A549 treated with GW870086 at 1 μM for 4 hours (cell line): ENCODE measurements at places on chromosomes 7 and 10. TPM values are rescaled to one million over a fixed set of nuclear protein-coding genes. Genes with fewer than 3 reads are reported as not detected.

Gene GARIN1A
- total RNA-seq: 0.25 to 0.73 TPM (median 0.53 TPM) in 5 replicates

Gene VSTM4
- 0.24 to 0.50 TPM (median 0.35 TPM) in 5 replicates for total RNA-seq

Gene TMEM229A
- total RNA-seq: not detected in 5 replicates

Gene ICA1
- total RNA-seq: 0.74 to 1.4 TPM (median 1.1 TPM) in 5 replicates

Gene AEBP1
- total RNA-seq: 0.14 to 0.21 TPM in 2 of 5 replicates, not detected in the others

Gene ANXA8
- 30.3 to 42.6 TPM (median 35.9 TPM) in 5 replicates for total RNA-seq

Gene SRGN
- 92.1 to 132 TPM (median 99.4 TPM) in 5 replicates for total RNA-seq

Gene CADPS2
- total RNA-seq: 0.07 to 0.09 TPM (median 0.09 TPM) in 4 of 5 replicates, not detected in the other

Gene VWA2
- 0.05 TPM in 1 of 5 replicates, not detected in the others for total RNA-seq

Gene OPN1SW
- not detected in 5 replicates for total RNA-seq

Gene SSC4D
- 0.89 to 1.6 TPM (median 1.0 TPM) in 5 replicates for total RNA-seq

Gene ASZ1
- total RNA-seq: not detected in 5 replicates
